GM13977 (cell line): ENCODE measurements at places on chromosomes 1 and 21.

- DNase-seq = peak; percentile 43
These were observed 83.0 kb downstream of the RYR2 start for GRCh38 chr1:237124856-237125462.

GRCh38 chr1:65174585-65174984, 26.6 kb downstream of the AK4 start:
- peak; percentile 59 for DNase-seq

- DNase-seq = no peak
These were observed 228.9 kb upstream of the ADGRL4 start for GRCh38 chr1:79235301-79236002.

- no peak for DNase-seq
These were observed 7.3 kb upstream of the LDLRAP1 start for GRCh38 chr1:25536124-25536523.

DNA sequence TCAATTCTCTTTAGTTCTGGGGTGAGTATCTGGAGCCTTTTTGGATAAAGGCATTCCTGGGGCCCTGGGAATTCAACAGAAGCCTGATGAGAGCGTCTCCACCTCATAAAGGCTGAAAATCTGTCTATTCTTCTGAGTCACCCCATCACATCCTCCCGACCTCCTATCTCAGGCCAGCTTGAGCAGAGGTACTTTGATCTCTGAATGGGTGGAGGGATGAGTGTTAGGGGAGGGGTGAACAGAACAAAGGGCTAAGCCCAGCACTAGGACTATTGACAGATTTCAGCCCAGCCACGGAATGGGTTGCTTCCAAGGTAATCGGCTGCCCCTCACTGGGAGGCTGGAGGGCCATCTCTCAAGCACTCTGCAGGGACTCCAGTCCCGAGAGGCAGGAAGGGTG, 2.5 kb upstream of the MYBPH start:
- DNase-seq = no peak

DNA sequence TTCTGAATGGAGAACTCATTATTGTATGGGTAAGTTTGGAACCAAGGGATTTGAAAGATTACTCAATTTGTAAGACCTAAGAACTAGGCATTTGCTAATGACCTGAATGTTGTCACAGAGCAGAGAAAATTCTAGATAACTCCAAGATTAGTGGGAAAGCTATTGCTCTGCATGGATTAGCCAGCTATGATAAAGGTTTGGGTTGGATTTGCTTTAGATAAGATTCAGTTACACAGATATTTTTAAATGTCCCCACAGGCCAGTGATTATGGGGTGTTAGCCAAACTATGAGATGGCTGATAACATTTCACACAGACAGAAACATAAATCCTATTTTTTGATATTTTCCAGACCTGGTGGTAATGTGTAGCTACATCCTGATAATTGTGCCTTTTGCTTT, 88.2 kb downstream of the NTPCR start:
- DNase-seq = no peak

DNA sequence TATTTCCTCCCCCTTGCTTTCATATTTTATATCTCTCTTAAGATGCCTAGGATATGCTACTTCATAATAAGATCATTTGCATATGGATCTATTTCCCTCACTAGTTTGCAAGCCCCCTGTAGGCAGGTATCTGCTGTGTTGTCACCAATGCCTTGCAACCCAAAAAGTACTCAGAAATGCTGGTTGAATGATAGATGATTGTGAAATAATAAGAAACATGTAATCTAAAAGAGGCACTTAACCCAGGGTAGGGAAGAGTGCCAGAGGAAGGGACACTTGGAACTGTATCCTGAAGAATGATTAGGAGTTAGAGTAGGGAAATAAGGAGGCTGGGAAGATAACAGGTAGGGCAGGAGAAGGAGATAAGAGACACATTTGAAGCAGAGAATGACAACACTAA, 12.3 kb downstream of the ATPAF1 start:
- no peak for DNase-seq

GRCh38 chr1:205247130-205247921, 19.6 kb downstream of the TMCC2 start:
- no peak for DNase-seq

DNA sequence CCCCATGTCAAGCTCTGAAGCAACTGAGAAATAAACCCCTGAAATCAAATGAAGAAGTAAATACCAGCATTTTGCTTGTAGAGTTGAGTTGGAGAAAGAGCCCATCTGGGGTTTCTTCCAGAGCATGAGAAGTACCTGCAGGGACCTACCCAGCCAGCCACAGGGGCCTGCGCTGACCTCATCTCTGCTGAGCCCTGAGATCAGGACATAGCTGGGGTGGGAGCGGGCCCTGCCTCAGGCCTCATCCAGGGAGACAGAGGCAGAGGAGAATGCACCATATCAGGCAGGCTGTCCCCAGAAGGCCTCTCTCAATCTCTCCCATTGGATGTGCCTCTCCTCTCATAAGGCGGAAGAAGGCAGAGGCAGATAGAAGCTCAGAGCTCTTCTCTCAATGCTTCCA, 27.6 kb downstream of the RUNX1 start:
- DNase-seq = no peak

- no peak for DNase-seq
These were observed 293.7 kb downstream of the RGS7 start for GRCh38 chr1:241063276-241063675.

- no peak for DNase-seq
These were observed 149.3 kb downstream of the MRPL39 start for GRCh38 chr21:25457946-25458345.

- peak; percentile 66 for DNase-seq
These were observed 18.5 kb downstream of the SH3BP5L start for GRCh38 chr1:248807067-248807737.

DNA sequence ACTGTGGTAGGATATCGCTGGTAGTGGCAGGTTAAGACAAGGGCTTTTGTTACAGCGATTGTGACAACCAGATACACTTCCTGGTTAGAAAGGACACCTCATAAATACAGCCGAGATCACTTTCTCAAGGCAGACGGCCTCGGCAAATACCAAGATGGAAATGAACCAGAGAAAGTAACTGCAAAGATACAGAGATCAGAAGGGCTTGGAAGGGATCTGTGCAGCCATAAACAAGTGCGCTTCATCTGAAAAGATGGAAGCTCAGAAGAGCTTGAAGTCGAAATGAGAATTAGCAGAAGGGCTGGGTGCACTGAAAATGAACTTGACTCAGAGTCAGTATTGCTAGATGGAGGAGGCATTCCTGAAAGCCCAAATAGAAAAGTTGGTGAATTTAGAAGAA, 7.1 kb downstream of the DHRS3 start:
- DNase-seq = no peak

DNA sequence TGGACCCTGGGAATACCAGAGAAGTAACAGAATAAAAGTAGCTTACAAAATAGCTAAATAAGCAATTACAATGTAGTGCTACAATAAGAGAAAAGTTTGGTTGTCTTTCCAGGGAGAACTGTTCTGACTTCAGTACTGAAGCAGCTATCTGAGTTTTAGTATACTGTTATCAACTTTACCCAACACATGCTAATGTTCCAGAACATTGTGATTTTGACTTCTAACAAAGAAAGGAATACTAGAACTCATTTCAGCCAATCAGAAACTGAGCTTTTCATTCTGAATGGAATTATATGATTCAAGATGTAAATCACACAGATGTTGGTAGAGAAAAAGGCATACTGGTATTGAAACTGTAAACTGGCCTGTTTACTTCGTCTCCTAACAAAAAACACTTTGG, at the start of gene C1orf105:
TSS of gene C1orf105 (plus strand) at position 301 of the 400 bp plus-strand sequence. CDS start 201 bp downstream, outside the sequence.
- DNase-seq = no peak

DNA sequence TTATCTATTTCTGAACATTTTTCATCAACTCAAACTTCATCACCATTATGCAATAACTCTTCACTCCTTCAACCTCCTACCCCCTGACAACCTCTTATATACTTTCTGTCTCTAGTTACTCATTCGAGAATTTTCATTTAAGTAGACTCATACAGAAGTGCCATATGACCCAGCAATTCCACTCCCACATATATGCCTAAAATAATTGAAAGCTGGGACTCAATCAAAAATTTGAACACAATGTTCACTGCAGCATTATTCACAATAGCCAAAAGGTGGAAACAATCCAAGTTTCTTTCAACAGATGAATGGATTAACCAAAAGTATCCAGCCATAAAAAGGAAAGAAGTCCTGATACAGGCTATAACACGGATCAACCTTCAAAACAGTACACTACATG, 24.1 kb downstream of the COL11A1 start:
- DNase-seq = no peak

DNA sequence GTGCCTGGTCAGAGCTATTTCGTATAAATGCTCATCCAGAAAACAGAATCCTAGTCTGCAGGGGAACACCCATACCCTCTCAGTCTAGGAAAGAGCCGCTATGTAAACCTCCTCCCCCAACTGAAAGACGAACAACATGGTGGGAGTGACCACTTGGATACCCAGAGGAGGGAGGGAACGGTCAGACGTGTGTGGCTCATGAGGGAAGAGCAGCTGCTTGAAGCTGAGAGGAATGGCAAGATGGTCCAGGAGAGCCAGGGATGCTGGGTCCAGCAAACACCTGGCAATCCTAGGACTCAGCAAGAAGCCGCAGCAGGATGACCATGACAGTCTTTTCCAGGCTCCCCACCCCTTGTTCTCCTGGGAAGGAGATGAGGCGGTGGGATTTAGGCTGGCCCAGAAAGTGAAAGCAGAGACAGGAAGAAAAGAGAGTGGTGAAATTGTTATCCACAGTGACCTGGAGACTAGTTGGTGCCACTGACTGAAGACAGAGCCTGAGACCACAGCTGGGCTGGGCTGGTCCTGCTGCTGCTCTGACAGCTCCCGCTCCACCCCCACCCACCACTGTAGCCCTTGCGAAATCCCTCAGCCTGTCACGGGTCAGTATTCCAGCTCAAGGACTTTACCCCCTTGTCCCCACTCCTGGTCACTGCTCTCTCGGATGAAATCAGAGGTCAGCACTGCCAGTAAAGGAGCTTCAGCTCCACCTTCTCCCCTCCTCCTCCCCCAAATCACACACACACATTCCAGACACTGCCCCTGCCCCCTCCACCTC, 3.6 kb downstream of the CERS2 start:
- no peak for DNase-seq

GRCh38 chr21:45809421-45809820, 165.9 kb downstream of the PCBP3 start:
- no peak for DNase-seq

DNA sequence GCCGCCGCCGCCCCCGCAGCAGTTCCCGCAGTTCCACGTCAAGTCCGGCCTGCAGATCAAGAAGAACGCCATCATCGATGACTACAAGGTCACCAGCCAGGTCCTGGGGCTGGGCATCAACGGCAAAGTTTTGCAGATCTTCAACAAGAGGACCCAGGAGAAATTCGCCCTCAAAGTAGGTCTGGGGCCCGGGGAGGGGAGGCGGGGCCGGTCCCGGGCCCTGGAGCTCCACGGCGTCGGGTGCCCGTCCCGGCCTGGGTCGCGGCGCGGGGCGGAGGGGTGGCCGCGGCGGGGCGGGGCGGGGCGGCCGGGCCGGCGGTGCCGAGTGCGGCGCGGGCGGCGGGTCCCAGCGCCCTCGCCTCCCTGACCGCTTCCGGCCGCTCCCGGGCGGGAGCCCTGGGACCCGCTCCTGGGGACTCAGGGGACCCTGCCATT, 646 bp downstream of the MAPKAPK2 start:
- DNase-seq = peak; percentile 67

- no peak for DNase-seq
These were observed 18.5 kb downstream of the CAMK1G start for GRCh38 chr1:209601809-209602657.

- no peak for DNase-seq
These were observed 42.6 kb upstream of the ATP2B4 start for GRCh38 chr1:203584035-203584434.

GRCh38 chr1:27138368-27138767, 16.6 kb downstream of the SLC9A1 start:
- no peak for DNase-seq

DNA sequence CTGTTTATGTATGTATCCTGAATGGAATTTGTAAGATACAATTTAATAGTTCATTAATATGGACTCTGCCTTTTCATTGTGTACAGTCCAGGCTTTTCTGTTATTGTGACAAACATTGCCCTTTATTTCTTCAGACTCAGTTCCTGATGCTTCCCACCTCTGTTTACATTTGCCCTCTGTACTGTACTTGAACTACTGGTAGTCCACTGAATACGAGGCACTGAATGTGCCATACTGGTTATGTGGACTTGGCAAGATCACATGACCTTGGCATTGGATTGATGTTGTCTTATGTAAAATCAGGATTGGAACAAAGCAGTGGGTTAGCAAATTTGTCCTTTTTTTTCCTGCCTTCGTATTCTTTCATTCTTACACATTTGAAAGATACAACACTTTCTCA, 27.8 kb downstream of the RALGPS2 start:
- no peak for DNase-seq

- DNase-seq = no peak
These were observed 5.8 kb downstream of the PFKL start for GRCh38 chr21:44305691-44306090.

DNA sequence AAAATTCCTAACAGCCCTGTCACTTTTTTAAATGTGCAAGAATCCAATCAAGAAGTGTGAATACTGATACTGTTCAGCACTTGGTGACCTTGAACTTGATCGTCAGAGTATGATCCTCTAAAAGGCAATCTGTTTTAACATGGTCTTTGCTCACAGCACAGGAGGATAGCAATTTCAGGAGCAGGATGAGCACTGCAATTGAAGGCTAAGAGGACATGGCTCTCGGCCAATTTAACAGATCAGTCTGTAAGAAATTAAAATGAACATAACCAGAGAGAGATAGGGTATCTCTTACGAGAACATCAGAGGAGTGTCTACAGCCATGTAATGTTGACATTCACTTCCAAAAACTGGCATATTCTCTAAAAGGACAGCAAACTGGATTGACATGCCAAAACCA, 243.1 kb downstream of the LTN1 start:
- DNase-seq = no peak

- DNase-seq = no peak
These were observed 3.2 kb upstream of the TMEM51 start for GRCh38 chr1:15150376-15150775.

- no peak for DNase-seq
These were observed 16.2 kb downstream of the KCTD3 start for GRCh38 chr1:215583185-215583749.

- DNase-seq = no peak
These were observed 245.4 kb upstream of the POU3F1 start for GRCh38 chr1:38291906-38292521.

DNA sequence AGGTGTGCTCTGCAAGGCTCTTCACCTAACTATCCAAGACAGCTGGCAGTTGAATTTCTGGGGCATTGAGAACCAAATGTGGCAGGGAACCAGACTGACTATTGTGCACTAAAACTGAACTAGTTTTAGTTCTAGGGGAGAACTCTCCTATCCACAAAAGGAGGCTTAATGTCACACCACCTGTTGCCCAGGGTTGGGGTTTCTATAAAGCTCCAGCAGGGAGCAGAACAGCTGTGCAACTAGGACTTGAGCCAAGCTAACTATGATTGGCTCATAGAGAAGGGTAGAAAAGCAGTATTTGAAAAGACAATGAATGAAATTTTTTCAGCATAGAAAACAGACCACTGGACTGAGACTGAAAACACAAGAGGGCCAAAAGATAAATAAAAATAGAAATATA, 53.3 kb upstream of the FGGY start:
- DNase-seq = no peak
